NT2/D1 (cell line): ENCODE measurements at places on chromosomes 5 and 9.

DNA sequence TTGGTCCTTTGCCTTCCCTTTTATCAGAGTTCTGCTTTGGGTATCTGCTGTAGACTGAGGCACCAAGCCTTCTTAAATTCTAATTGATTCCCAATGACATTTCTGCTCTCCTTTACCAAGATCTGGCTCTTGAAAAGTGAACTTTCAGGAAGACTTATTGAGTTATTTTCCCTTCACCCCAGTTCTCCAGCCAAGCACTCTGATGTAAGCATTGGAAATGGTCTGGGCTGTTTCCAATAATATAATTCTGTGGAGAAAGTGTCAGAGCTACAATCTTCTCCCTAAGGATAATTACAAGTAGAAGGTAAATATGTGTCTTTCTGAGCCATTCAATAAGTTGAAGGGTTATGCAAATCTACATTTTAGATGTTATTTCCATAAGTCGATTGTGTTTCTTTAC, 30.8 kb downstream of the BTF3 start:
- no peak for DNase-seq

DNA sequence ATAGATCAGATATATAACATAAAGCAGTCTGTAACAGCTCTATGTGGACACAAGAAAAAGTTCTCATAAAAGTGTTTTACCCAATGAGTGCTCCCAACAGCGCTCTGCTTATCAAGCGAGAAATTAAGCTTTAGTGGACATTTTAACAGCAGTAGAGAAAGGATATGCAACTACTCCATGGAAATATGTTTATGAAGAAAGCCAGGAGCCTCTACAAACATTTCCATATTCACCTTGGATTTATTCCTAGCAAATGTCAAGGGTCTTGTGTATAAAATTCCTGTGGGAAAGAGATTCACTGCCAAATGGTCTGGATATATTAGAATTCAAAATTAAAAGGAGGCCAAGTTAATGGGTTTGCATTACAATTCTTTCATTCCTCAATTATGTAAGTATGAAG, 66.5 kb downstream of the DTWD2 start:
- no peak for DNase-seq

DNA sequence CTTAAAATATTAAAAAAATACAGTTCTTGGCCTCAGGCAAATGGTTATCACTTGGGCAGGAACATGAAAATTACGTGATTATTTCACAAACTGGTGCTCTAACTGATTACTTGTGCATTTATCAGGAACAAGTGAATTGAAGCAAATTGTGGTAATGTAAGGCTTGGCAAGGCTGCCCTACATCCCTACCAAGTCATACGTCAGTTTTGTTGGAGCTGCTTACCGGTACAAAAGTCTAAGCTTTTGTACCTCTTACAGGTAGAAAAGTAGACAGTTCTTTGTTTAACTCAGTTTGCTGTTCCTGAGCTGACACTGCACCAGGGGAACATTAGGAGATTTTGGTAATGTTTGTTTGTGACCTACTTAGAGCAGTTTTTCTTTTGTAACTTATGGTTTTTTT, 2.2 kb downstream of the G3BP1 start:
- no peak for DNase-seq

DNA sequence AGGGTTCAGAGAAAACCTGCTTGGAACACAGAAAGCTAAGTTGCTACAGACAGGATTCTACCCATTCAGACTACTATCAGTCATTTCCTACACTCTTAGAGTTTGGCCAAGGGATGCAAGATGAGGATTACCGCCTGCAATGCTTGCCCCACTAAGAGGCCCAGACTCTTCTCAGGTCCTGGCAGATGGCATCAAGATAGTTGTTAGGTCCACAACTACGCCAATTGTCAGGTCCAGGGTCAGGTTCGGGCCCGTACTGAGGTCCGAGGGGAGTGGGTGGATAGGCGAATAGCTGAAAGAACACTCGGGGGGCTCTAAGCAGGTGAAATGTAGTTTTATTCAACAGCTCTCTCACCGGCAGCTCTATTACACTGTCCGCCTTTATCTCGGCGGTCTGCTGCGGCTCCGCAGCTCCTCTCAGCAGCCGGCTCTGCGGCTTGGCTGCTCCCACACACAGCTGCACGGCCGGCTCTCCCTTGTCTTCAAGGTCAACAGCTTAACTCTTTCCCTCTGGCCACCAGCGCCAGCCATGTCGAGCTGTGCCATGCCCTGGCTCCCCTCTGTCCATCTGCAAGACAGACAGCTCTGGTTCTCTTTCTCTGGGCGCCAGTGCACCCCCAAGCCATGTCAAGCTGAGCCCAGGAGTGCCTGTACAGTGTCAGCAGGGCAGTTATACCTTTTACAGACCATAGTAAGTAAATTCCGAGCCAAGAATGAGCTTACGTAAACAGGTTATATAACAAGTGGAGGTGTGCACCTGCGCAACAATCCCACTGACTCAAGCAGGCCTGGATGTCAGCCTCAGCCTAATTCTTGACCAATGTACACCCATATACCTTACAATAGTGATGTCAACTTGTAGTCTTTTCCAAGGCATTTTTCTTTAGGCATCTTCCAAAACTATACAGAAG, 24.0 kb downstream of the ENC1 start:
- no peak for DNase-seq

DNA sequence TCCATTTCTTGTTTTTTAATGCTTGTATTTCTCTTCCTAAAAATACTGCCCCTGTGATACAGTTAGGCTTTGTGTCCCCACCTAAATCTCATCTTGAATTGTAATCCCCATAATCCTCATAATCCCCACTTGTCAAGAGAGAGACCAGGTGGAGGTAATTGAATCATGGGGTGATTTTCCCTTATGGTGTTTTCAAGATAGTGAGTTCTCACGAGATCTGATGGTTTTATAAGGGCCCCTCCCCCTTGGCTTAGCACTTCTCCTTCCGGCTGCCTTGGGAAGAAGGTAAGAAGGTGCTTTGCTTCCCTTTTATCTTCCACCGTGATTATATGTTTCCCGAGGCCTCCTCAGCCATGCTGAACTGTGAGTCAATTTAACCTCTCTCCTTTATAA, 227.4 kb downstream of the MAN2A1 start:
- no peak for DNase-seq
